Activated CD8-positive, alpha-beta memory T cell treated with anti-CD3 and anti-CD28 coated beads, Interleukin-2, amount 10 ng/mL, durations not matched to agents 7 days and 5 days (primary cell): ENCODE measurements at places on chromosomes 1 and 21. TPM values are rescaled to one million over a fixed set of nuclear protein-coding genes. Genes with fewer than 3 reads are reported as not detected.

LCE1B gene
- not detected for total RNA-seq

DNA sequence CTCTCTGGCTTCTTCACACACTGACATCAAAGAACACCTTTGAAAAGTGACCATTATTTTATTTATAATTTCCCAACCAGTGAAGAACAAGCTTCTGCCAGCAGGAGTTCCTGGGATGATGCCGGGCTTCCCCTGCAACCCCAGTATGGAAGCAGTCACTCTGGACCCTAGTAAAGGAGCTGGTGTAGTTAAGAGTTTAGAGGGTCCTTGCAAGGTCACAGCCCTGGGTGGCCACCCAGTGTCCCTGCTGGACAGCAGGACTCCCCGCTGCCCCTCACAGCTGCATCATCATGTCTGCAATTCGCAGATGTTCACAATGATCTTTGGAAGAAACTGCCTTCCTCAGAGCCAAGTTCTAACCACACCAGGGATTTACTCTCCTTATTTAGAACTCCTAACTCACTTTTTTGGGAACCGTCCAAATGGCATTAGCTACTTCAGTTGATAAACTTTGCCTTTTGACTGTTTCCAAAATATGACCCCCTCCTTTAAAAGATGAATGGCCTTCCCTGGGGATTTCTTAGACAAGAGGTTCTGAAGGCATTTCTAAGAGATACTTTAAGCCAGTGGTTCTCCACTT, 90.6 kb downstream of the HIVEP3 start:
- no peak for DNase-seq

- DNase-seq, result no peak
Observed at GRCh38 chr1:244653439-244654107, 647 bp downstream of the DESI2 start.

DNA sequence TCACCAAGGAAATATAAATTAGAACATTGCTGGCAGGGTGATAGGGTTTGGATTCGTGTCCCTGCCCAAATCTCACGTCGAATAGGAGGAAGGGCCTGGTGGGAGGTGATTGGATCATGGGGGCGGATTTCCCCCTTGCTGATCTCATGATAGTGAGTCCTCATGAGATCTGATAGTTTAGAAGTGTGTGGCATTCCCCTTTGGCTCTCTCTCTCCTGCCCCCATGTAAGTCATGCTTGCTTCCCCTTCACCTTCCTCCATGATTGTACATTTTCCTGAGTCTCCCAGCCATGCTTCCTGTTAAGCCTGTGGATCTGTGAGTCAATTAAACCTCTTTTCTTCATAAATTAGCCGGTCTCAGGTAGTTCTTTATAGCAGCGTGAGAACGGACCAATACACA, 60.6 kb downstream of the VPS26C start:
- no peak for DNase-seq

- DNase-seq, result no peak
Observed at GRCh38 chr1:222606757-222607156, 11.1 kb upstream of the MIA3 start.

- no peak for DNase-seq
Observed at GRCh38 chr1:226950871-226951270, 10.8 kb downstream of the COQ8A start.

MEX3A gene
- 0.56 TPM for total RNA-seq

DNA sequence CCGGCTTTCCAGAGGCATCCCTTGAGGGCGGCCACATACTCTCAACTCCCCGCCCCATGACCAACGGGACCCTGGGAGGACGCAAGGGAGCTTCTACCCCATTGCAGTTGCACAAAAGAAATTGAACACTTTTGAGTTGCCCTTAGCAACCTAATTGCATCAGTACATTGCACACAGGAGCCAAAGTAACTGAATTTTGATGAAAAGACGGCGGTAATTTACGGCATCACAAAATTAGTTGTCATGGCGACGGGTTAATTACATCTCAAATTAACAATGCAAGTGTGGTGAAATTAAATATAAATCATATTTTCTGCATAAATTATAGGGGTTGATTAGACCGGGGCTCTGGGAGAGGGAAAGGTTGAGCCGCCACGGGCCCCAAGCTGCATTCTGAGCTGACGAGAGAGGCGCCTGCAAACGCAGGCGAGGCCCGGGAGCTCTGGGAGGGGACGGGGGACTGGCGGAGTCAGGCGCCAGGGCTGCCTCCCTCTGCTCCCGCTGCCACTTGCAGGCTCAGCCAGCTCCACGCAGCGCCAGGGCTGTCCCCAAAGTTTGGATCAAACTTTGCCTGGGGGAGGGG, 61.4 kb downstream of the CASZ1 start:
- no peak for DNase-seq

DNA sequence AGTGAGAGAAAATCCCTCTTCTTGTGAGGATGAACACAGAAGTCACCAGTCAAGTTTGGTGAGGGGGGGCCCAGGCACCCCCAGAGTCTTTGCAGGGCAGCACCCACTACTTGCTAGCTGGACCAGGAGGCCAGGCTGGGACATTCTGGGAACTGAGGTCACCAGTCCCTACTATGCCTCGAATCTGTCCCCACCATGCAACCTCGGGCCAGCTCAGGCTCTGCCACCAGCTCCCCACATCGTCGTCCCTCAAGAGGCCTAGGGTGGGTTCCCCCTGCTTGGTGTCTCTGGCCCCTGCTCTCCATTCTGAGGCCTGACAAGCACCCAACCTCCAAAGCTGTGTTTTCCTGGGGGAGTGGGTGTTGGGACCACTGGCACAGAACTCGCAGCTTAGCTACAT, 22.2 kb upstream of the ZNF678 start:
- DNase-seq, result no peak

DNA sequence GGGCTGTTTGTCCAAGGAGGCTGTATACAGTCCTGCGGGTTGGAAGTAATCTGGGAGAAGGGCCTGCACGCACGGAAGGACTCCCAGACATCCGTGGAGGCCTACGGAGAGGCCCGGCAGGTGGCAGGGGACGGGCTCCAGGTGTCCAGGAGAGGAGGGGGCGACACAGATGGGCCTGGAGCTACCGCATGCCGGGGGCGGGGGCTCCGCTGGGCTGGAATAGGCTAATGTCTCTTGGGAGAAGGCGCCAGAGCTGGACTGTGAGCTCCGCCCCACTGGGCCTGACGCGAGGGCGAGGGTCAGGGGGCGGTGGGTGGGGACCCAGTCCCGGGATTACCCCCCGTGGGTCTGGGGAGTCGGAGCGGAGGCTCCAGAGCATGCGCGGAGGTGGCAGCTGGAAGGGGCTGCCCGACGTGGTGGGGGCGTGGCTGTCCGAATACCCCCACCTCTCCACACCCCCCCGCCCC, 659 bp downstream of the AGO1 start:
- DNase-seq, result peak; percentile 51

GRCh38 chr1:103058391-103058790, 49.9 kb downstream of the COL11A1 start:
- no peak for DNase-seq
